ENCODE measurements at places on chromosomes 5 and 9. TPM values are rescaled to one million over a fixed set of nuclear protein-coding genes. Genes with fewer than 3 reads are reported as not detected.

Gene GABRA6
- not detected for total RNA-seq

GRCh38 chr5:146109379-146109778 lies 4.0 kb upstream of the PLAC8L1 start:
- DNase-seq = no peak

DNA sequence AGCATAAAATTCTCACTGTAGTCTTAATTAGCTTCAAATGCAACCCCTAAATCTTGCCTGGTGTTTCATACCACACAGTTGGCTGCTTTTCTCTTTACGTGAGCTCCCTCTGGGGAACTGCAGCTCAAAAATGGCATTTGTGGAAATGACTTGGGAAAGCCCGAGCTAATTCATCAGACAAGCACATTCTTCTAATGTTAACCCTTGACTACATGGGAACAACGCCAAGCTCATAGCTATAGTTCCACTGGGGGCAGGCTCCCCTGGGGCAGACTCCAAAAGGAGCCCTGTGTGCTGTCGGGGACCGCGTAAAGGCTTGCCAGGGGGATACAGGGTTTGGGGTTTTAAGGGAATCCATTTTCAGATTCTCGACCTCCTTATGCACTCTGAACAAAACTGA lies 301.4 kb upstream of the DAP start:
- DNase-seq = no peak

GRCh38 chr9:72333197-72333596 lies 31.8 kb downstream of the ZFAND5 start:
- no peak for DNase-seq

DNA sequence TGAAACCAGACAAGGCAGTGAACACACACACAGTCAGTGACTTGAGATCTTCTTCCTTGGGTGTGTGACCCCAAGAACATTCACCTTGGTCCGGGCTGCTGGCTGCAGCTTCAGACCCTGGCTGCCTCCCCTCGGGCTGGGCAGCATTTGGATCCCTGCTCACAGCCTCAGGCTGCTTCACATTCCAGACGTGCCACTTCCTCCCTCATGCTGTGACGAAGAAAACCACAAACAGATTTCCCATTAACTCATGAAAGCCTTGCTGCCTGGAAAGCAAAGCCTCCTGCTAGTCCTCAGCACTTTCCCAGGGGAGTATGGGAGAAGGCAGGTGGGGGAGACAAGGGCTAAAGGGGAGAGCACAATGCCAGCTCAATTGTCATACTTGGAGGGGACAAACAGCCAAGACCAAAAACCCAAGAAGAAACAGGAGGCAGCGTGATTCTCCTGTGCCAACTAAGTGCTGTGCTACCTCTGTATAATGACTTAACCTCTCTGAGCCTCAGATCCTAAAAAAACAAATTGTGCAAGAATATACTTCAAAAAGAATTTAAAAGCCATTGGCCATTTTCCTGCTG lies 594.6 kb upstream of the BRINP1 start:
- DNase-seq = no peak

DNA sequence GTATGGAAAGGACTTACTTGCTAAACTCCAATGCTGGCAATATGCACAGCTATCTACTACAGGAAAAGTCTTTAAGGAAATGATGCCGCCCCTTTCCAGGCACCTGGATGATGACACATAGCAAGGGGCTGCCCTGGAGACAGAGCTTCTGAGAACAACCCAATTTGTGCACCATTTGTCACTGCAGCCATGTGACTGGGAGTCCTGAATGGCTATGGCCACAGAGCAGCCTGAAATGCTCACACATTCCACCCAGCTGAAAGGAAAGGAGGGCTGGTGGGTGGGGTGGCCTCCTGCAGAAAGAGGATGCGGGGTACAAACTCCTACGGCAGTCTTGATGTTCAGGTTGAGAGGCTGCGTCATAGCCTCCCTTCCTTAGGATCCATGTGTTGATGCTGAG lies 70.1 kb upstream of the FSTL4 start:
- DNase-seq = no peak

- DNase-seq = no peak
Measured at GRCh38 chr9:128121924-128122808, 5.4 kb downstream of the PTGES2 start.

All from prostate gland (tissue), 2 donors.